ENCODE measurements at places on chromosomes 1 and 21.

- DNase-seq, result no peak
These were observed 724 bp downstream of the ST7L start for GRCh38 chr1:112618114-112618720.

GRCh38 chr1:11752359-11753088 lies 9.5 kb upstream of the C1orf167 start:
- DNase-seq, result no peak

GRCh38 chr1:64042331-64043100 lies 160.9 kb upstream of the UBE2U start:
- no peak for DNase-seq

GRCh38 chr1:41682845-41683625 lies 198.6 kb upstream of the EDN2 start:
- no peak for DNase-seq

DNA sequence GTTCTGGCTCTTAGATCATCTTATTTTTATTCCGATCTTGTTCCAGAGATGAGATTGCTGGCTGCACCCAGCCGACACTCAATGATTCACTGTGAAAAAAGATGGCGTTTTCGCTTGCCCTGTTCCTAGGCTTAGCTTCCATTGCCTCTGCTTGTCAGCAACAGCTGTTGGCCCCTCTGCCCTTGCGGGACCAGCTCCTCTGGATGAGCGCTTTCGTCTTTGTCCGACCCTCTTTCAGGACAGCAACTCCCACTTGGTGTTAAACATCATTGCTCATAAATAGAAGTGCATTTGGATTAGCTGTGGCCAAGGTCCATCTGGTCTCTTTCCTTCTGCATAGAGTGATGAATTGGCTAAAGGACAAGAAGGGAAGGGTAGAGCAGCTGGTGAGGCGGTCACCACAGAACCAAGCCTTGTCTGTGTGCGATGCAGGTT lies 43.5 kb upstream of the SCCPDH start:
- no peak for DNase-seq

- DNase-seq, result no peak
These were observed 27.2 kb downstream of the VPS45 start for GRCh38 chr1:150094734-150095265.

GRCh38 chr1:28776341-28776740 lies 35.6 kb upstream of the OPRD1 start:
- DNase-seq, result no peak

DNA sequence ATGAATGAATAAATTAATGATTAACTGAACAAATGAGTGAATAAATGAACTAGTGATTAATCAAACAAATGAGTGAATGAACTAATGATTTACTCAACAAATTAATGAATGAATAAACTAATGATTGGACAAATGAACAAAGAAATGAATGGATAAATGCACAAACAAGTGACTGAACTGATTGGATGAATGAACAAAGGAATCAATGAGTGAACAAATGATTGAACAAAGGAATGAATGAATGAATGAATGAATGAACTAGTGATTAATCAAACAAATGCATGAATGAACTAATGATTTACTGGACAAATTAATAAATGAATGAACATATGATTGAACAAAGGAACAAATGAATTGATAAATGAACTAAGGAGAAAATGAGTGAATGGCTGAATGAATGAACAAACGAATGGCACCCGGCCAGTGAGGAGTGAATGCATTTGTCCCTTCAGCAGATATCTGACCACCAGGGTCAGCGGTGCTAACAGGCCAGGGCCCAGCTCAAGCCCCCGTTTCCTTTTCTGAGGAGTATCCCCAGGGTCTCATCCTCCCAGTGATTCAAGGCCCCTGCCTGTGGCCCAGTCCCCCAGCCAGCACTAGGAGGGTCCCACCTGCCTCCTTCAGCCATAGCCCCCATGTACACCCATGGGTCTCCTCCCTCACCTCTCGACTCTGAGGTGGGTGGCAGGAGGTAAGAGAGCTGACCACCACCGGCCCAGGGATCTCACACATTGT lies 49.9 kb downstream of the WNT9A start:
- peak; percentile 10 for DNase-seq

DNA sequence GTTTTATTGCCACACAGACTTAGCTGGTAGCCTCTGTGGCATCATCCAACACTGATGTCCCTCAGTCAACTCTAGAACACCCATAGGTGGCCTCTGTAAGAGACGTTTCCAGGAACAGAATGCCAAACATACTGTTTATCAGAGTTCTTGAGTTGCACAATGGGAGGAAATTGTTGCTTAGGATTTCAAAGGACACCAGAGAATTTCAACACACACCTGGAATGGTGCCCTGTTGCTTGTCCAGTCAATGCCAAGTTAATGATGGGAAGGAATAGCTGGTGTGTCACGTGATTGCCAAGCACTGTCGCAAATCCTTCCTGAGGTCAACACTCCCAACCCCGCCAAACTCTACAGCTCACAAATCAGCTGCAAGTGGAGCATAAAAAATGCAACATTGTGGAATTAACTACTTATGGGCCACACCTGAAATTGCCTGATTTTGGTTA lies 28.6 kb upstream of the DUSP23 start:
- no peak for DNase-seq

DNA sequence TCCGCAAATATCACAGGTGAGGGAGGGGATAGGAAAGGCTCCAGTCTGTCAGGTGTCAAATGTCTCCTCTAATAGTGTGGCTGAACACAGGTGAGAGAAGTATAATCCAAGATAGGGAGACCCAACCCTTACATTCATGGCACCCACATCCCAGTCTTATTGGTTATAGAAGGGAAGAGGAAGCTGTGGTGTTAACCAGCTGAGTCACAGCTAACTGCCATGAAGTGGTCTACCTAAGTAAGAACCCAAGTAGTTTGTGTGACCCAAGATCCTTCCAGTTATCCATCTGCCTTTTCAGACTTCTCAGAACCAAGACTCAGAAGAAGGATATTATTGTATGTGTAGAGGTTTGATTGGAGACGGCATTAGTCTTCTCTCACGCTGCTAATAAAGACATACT lies 37.1 kb downstream of the DDAH1 start:
- no peak for DNase-seq

- no peak for DNase-seq
These were observed 6.9 kb upstream of the DENND1B start for GRCh38 chr1:197781968-197782721.

DNA sequence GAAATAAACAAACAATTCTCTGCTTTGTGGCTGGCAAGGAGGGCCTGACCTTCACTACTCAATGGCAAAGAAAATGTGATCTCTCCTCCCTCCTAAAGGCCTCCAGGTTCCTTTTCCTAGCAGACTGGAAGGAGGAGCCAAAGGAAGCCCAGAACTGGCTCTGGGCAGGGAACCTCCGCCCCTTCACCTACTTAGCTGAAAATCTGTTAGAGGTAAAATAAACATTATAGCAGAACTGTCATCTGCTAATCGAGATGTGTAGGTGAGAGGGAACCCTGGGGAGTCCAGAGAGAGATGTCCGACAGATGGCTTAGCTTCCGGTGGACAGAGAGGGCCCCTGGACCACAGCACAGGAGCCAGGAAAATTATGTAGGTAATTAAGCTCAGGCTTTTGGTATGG lies 75.2 kb upstream of the KCNA3 start:
- no peak for DNase-seq

DNA sequence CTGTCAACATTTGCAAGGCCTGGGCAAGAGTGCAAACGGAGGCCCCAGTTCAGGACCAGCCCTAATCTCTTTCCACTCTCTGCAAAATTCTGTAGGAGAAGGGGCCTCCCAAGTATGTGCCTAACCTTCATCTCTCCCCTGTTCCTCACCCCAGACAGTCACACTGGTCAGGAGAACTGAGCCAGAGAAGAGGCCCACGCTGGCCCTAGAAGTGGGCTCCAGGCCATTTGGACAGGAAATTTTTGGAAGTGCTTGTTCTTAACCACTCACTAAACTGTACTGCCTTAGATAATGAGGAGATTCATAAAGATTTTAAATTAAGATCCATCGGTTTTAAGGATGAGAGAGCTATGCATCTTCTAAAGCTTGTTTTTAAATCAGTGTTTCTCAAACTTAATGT lies 129.7 kb upstream of the ADGRL2 start:
- no peak for DNase-seq

- DNase-seq, result no peak
These were observed 9.3 kb downstream of the LRRC71 start for GRCh38 chr1:156929596-156930238.

GRCh38 chr1:62613890-62614289 lies 16.6 kb downstream of the ANGPTL3 start:
- DNase-seq, result no peak

DNA sequence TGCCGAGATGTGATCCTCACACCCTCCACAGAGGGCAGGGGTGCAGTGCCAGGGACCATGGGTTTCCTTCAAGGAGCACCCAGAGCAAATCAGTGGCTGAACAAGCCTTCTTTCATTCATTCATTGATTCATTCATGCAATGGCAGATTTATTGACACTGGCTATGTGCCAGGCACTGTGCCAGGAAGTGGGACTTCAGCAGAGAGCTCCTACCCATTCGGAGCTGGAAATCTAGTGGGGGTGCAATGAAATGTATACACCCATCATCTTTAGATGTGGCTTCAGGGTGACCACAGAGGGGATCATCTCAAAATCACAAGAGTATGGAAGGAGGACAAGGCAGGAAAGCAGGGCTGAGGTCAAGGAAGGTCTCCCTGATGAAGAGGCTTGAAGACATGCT lies 18.9 kb downstream of the SLC6A9 start:
- no peak for DNase-seq

DNA sequence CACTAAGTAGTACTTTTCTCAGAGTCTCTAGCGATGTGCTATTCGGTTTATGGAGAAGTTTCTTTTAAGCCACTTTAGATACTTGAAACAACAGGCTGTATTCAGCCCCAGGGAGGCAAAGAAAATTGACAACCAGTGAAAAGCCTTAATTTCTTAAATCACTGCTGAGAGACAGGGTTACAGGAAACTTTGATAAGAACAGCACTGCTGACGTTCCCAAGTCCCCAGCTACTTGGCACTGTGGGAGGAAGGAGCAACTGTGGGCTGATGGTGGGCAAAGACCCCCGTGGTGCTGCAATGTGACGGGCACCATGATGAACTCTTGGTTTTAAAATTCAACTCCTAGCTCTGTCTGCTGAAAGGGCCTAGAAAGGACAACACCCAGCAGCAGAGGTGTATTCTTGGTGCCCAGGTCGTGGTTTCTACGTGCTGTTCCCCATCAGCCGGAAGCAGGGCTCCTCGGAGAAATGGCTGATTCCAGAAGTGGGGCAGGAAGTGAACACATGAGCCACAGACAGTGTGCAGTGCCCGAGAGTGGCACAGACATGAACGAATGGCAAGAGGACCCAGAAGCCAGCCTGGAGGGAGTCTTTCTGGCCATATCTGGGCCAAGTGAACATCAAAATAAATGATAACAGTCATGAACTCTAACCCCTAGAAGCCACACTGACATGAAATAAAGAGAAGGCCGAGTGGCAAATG lies 5.3 kb downstream of the PTTG1IP start:
- DNase-seq, result no peak

GRCh38 chr1:228697207-228698016 lies 37.9 kb upstream of the RHOU start:
- DNase-seq, result no peak

GRCh38 chr1:108575375-108575774 lies 15.5 kb downstream of the EEIG2 start:
- DNase-seq, result no peak

GRCh38 chr1:54547601-54548388 lies at the start of gene ACOT11:
Gene ACOT11, plus strand, starts transcription at chr1:54548228. Its CDS starts 82 bp downstream, at chr1:54548310.
- no peak for DNase-seq

DNA sequence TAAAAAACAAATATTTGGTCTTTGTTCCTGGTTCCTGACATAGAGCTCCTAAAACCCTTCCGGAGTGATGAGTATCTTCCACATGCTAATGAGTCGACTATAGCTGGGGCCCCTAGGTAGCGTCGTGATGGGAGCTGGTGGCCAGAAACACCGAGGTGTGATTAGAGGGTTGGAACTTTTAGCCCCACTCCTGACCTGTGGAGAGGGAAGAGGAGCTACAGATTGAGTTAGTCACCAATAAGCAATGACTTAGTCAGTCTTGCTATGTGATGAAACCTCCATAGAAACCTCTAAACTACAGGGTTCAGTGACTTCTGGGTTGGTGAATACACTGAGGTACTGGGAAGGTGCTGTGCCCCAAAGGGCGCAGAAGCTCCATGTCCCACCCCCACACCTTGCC lies 30.1 kb upstream of the PLD5 start:
- DNase-seq, result no peak

GRCh38 chr21:41564871-41565274 lies 56.9 kb upstream of the TMPRSS2 start:
- no peak for DNase-seq

DNA sequence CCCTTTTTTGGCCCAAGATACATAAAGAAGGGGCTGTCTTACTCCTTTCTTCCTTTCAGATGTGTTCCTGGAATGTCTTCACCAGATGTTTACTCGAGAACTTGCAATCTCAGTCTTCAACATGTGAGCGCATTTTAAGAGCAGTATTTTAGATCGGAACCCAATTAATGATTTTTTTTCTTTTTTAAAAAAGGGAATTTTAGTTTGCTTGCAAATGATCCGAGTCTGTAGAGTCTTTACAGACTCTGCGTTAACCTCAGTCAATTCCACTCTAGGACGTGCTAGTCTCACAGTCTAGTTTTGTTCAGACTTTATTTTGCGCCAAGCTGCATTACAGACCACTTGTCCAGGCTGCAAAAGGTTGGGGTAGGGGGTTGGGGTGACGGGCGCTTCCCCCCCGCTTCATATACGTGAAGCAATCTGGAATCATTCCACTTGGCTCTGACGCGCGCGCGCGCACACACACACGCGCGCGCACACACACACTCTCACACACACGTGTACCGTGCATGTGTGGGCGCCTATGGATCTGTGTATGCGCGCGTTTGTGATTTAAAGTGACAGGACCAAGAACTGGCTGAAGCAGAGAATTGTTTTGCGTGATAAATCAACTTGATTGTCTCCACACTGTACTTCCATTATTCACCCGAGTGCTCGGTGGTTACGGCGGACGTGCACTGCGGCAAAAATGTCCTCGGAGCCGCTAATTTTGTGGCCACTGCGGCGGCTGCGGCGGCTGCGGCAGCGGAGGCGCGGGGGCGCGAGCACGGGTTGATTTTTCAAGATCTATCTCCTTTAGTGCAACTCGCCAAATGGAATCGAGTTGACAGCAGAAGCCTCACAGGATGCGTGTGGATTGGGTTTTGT lies 25.6 kb upstream of the NFIA start:
- DNase-seq, result peak; percentile 54

GRCh38 chr1:45348020-45348419 lies 7.8 kb upstream of the MUTYH start:
- no peak for DNase-seq

DNA sequence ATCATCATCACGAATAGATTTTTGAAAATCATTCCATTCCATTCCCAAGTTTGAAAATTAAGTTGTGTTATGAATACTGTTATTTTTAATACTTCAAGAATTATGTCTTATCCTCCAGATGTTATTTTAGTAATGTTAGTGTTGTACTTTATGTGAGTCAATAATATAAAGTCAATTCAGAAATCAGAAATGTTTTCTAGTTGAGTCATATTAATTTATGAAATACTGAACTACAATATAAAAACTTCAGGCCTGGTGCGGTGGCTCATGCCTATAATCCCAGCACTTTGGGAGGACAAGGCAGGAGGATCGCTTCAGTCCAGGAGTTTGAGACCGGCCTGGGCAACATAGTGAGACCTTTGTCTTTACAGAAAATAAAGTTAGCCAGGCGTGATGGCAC lies 38.4 kb upstream of the GPR25 start:
- no peak for DNase-seq

Measured in activated CD8-positive, alpha-beta memory T cell treated with anti-CD3 and anti-CD28 coated beads, Interleukin-2, amount 50 U/mL, for 4 hours (primary cell).